H1 (cell line): ENCODE measurements at places on chromosomes 11 and 22. TPM values are rescaled to one million over a fixed set of nuclear protein-coding genes. Genes with fewer than 3 reads are reported as not detected.
A peak's percentile ranks its signal among the peaks of the same experiment; 100 is the strongest.

- DNase-seq = no peak
These were observed 3.7 kb upstream of the MS4A2 start for GRCh38 chr11:60084631-60085273.

GRCh38 chr11:11587122-11587521 is 34.7 kb downstream of the GALNT18 start:
- no peak for DNase-seq

DNA sequence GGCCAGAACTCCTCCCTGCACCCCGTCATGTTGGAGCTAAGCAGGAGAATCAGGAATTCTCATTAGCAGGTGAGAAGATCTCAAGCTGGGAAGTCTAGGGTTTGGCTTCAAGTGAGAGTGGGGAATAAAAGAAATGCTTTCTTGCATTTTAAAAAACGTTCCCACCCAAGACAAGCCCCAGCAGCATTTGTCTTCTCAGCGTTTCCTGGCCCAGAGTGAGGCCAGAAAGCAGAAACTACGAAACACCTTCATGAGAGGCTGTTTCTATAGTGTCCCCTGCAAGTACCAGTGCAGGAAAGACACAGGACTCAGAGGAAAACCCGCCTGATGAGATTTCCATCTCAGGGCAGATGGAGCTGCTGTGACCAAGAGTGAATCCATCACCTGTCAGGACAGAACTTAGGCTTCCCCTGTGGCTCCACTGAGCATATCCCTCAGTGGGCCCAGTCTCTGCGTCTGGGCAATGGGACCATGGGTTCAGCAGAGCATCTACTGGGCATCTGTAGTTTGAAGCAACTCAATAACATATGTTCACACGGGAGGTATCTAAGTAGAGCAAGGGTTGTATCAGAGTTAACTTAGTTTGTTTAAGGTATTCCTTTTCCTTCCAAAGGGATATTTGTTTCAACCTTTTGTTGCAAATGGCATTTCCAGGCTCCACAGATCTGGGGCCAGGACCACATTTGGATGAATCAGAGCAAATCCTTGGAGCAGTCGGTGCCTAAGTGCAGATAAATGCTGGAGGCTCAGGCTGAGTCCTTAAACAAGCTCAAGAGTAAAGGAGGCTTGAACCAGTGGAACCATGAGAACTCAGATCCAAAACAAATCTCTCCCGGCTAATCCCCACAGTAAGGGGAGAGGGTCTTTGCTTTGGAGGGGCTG is 548.3 kb downstream of the MIAT start:
- no peak for DNase-seq

DNA sequence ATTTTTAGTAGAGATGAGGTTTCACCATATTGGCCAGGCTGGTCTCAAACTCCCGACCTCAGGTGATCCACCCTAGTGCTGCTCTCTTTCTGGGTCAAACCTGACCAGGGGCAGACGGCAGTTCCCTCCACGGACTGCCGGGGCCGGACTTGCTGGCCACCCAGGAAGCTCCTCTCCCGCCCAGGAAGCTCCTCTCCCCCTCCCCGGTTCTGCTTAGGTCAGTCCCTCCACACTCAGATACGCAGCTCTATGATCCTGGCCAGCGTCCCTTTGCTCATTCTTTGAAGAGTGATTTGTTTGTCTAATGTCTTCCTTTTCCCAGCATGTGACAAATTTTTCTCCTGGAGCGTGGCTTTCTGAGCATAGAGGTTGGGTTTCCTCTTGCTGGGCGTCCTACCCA is 125.3 kb upstream of the B3GAT1 start:
- DNase-seq = no peak

GRCh38 chr11:565921-566509 is 5.2 kb downstream of the RASSF7 start:
- DNase-seq = no peak

GRCh38 chr22:18110954-18111758 is 547 bp downstream of the TUBA8 start:
- peak; percentile 68 for DNase-seq

DNA sequence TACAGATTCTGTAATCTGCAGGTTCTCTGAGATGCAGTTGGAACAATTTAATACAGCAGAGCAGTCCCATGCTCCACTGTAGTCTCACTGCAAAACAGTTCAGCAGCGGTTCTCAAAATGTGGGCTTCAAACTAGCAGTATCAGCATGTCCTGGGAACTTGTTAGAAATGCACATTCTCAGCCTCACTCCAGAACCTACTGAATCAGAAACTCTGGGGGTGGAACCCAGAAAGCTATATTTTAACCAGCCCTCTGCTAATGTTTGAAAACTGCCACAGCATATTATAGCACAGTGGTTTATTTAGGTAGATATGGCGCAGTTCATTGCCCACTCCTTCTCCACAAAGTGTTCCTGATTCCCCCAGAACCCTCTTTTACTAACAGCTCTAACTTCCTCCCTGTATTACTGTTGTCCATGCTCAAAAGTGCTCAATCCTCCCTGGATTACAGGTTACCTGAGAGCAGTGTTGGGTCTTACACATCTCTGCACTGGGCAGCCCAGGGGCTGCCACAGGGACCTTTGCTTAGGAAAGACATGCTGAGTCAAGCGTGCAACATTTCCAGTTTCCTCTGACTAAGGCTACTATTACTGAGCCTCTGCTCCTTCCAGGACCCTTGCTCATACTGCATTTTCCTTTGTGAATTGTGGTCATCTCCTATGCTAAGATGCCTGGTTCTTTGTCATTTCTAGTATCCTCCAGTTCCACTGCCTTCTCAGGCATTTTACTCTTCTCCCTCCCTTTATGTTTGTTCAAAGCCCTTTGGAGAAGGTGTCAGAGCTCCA is 7.7 kb upstream of the DGAT2 start:
- DNase-seq = no peak

GRCh38 chr11:11841116-11841722 is 553 bp upstream of the USP47 start:
- no peak for DNase-seq

DNA sequence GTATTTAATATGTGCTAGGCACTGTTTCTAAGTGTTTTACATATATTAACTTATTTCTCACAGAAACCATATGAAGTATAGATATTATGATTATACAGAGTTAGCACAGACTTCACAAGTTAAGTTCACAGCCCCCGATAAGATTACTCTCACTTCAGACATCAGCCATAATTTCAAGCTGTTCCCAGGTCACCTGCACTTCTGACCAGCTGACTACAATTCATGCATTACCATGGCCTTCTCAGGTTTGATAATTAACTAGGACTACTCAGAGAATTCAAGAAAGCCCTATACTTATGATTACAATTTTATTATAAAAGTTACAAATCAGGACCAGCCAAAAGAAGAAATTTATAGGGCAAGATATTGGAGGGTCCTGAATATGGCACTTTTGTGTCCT is 68.2 kb upstream of the RRM1 start:
- DNase-seq = no peak

GRCh38 chr22:20816559-20816958 is 42.1 kb downstream of the PI4KA start:
- DNase-seq = no peak

- DNase-seq = no peak
These were observed 97.7 kb downstream of the RBFOX2 start for GRCh38 chr22:35930933-35931332.

DNA sequence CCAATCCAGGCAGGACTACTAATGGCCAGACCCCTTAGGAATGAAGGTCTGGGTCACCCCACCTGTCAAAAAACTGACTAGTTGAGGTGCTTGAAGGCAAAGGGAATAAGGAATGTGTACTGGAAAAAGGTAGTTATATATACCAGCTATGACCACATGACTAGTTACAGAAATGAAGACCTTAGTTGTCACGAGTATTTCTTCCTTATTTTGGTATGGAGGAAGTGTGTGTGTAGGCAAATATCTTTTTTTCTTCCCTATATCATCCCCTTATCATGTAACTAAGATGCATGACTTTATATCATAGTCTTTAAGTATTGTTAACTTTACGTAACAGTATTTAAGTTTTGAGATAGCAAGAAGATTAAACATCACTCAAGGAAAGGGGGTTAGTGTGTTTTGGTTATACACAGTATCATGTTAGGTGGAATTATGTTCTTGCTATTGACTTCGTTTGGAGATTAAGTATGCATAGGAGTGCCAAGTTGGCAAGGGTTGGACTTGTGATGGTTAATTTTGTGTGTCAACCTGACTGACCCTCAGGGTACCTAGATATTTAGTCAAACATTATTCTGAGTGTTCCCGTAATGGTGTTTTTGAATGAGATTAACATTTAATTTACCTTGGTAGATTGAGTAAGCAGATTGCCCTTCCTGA is 38.2 kb upstream of the NARS2 start:
- no peak for DNase-seq

DNA sequence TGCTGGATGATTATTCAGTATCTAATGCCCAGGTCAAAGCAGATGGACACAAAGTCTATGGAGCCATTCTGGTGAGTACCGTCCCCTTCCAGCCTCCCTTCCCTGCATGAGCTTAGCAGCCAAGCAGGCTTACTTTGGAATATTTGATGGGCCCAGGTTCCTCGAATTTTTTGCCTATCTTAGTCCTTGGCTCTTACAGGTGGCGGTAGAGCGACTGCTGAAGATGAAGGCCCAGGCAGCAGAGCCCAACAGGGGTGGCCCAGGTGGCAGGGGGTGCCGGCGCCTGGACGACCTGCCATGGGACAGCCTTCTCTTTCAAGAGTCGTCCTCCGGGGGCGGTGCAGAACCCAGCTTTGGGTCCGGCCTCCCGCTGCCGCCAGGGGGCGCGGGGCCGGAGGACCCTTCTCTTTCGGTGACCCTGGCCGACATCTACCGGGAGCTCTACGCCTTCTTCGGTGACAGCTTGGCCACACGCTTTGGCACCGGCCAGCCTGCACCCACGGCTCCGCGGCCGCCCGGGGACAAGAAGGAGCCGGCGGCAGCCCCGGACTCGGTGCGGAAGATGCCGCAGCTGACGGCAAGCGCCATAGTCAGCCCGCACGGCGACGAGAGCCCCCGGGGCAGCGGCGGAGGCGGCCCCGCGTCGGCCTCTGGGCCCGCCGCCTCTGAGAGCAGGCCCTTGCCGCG is 741 bp upstream of the TMEM179B start:
- peak; percentile 97 for DNase-seq

GRCh38 chr11:69298267-69299022 is 4.5 kb downstream of the MYEOV start:
- no peak for DNase-seq

- DNase-seq = no peak
These were observed 872.2 kb downstream of the NTM start for GRCh38 chr11:132242632-132243031.

GRCh38 chr11:23179609-23180008 is 319.3 kb upstream of the CCDC179 start:
- no peak for DNase-seq

DNA sequence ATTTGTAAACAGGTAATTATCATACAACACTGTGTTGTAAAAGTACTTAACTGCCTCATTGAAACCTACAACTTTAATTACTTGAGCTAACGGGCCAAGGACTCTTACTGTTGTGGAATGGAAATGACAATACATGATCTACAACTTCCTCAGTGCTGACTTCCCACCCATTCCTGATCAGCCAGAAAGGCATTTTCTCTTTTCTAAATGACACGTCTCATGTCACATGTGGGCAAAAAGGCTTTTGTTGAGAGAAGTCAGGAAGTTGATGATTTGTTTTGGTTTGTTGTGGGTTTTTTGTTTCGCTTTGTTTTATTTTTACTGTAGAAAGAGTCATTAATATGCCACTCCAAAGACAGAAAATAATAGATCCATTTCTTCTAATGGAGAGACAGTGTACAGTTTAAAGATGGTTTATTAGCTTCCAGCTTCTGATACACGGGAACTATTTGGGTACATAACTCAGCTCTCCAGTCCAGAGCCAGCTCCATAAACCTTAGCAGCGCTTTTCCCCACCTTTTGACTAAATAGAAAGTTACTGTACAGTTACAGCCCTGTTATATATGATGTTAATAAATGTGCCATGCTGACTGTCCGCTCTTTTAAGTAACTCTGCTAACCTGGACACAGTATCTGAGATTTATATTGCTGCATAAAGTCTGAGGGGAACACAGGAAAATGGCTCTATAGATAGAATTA is 509.4 kb upstream of the API5 start:
- no peak for DNase-seq

DNA sequence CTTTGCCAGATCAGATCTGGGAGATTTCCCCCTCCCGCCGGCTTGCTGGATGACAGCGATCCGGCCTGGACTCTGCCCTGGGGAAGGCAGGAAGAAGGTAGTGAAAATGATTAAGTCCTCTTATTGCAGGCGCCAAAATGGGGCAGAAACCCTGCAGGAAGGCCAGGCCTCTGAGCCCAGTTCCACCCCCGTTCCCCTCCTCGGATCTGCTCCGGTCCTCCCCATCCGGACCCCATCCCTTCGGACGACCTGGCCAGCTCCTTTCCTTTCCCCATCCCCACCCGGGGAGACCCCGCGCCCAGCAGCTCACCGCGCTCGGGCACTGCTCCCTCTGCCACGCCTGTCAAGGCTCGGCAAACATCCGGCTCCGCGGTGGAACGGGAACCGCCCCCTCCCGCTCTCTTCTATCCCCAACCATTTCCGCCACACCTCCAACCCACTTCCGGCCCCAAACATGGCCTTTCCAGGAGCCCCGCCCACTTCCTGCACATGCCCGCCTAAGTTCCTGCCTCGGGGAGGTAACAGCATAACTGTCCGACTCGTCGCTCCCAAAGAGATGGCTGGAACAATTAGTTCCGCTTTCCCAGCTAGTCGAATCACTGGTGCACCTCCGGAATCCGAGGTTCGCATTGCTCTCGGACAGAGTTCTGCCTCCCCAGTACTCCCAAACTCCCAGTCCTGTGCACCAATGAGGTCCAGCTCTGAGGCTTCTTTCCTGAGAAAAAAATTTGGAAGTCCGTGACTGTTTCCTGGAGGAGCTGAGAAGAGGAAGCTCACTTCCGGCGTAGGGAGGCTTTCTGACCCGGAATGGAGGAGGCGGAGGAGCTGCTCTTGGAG is at the start of the genes ARHGAP1 and ZNF408:
TSS of gene ARHGAP1 (minus strand) at position 379 of the 837 bp plus-strand sequence. CDS start 4,512 bp downstream, outside the sequence.
TSS of gene ZNF408 (plus strand) at position 791 of the 837 bp plus-strand sequence. CDS start at position 808, 17 bp downstream.
- peak; percentile 97 for DNase-seq

GRCh38 chr22:43217285-43218030 is 30.5 kb upstream of the TTLL12 start:
- no peak for DNase-seq

GRCh38 chr11:113989381-113989780 is 14.5 kb downstream of the HTR3A start:
- DNase-seq = no peak

GRCh38 chr11:65663639-65664200 is 1.0 kb upstream of the RELA start:
- DNase-seq = no peak

The UBQLNL gene
- 0.22 and 0.35 TPM in 2 replicates for polyA plus RNA-seq

The RBMXL2 gene
- polyA plus RNA-seq = not detected in 2 replicates

The BBOX1 gene
- not detected in 2 replicates for polyA plus RNA-seq

The KCNQ1OT1 gene
- polyA plus RNA-seq = 0.19 and 0.21 TPM in 2 replicates

The RFPL2 gene
- polyA plus RNA-seq = 0.05 and 0.15 TPM in 2 replicates

The CSKMT gene
- 12.0 and 26.4 TPM in 2 replicates for polyA plus RNA-seq

The ZC3H12C gene
- 2.0 TPM in 2 replicates for polyA plus RNA-seq

The FUT4 gene
- polyA plus RNA-seq = 2.6 and 3.2 TPM in 2 replicates

The OR5P2 gene
- polyA plus RNA-seq = 0.06 and 0.08 TPM in 2 replicates

The MUC2 gene
- polyA plus RNA-seq = not detected in 2 replicates

The PNPLA5 gene
- polyA plus RNA-seq = 3.9 and 5.2 TPM in 2 replicates

The CELSR1 gene
- polyA plus RNA-seq = 9.0 and 16.4 TPM in 2 replicates

The CLDN5 gene
- polyA plus RNA-seq = 1.2 and 2.5 TPM in 2 replicates

The SYT7 gene
- polyA plus RNA-seq = 9.6 and 14.4 TPM in 2 replicates
